ENCODE measurements at places on chromosomes 13 and 19.

DNA sequence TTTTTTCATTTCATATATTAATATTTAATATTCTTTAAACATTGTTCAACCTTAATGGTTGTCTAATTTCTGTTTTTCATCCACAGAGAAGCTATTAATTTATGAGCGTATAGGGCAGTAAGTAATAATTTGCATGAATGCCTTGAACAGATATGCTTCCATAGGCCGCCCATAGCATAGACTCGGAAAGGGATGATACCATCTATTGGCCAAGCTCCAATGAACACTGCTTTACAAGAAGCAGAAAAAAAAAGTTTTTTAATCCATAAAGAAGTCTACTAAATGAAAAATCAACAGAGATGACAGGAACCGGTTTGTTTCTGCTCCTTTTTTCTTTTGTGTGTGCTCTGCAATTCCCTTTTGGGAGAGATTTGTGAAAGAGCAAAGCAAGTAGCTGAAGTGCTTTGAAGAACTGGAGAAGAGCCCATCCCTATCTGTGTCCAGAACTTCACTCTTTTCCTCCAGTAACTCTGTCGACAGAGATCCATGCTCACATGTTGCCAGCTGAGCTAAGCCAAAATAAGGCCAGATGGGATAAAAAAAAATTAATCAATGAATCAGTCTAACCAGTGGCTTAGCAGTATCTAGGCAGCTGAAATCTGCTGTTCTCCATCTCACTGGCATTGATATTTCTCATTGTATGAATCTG is 215.9 kb upstream of the SOX21 start:
- DNase-seq = no peak

DNA sequence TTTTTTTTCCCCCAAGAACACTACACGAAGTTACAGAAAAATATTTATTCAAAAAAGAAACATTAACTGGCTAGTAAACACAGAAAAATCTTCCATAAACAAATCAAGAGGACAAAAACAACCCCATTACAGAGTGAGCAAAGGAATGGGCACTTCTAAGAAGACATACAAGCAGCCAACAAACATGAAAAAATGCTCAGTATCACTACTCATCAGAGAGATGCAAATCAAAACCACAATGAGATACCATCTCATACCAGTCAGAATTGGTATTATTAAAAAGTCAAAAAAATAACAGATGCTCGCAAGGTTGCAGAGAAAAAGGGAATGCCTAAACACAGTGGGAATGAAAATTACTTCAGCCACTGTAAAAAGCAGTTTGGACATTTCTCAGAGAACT is 131.7 kb downstream of the UGGT2 start:
- no peak for DNase-seq

DNA sequence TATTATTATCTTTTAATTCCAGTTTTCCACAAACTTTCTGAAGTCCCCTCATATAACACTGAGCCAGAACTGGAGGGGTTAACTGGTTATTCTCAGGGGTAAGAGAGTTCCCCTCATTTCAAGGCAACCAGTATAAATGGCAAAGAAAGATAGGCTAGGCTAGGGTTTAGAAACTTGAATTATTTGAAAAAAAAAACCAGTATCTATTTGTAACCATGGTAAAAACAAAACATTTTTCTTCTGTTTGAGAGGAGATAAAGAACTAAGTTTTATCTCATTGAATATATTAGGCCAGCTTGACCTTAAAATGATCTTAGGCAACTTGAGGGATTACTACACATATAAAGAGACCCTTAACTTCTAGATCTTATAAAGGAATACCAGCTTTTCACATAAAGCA is 19.6 kb downstream of the SUPT20H start:
- DNase-seq = no peak

DNA sequence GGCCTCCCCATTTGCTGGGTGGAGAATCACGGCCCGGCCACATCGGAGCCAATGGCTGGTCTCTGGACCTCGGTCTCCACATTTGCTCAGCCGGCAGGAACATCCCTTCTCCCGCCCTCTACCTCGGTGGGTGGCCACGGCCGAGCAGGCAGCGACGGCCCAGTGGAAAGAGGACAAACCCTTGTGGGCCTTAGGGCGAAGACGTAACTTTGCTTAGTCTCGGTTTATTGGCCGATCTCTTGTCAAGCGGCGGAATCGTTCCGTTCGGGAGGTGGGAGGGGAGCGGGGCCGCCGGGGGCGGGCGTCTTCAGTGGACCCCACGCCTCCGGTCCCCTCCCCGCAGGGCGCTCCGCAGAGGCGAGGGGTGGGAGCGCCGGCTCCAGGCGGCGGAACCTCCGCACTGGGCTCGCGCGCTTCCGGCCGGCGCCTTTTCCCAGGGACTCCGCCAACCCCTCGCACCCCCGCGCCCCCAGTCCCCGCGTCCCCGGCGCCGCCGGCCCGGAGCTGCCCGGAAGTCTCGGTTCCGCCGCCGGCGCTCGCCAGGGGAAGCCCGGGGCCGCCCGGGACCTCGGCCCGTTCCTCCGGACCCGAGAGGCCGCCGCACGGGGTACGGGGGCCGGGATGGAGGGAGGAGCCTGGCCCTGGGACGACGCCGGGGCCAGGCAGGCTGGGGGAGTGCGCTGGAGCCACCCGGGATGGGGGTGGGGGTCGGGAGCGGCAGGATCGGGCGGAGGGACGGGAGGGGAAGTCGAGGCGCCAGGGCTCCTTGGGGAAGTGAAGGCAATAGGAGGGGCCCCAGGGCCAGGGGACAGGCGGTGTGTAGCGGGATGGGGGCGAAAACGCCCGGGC is at the start of gene ZNF580:
ZNF580 (plus strand) TSS at position 426 of the 849 bp plus-strand sequence. CDS start 1,507 bp downstream, outside the sequence.
- peak; percentile 42 for DNase-seq

DNA sequence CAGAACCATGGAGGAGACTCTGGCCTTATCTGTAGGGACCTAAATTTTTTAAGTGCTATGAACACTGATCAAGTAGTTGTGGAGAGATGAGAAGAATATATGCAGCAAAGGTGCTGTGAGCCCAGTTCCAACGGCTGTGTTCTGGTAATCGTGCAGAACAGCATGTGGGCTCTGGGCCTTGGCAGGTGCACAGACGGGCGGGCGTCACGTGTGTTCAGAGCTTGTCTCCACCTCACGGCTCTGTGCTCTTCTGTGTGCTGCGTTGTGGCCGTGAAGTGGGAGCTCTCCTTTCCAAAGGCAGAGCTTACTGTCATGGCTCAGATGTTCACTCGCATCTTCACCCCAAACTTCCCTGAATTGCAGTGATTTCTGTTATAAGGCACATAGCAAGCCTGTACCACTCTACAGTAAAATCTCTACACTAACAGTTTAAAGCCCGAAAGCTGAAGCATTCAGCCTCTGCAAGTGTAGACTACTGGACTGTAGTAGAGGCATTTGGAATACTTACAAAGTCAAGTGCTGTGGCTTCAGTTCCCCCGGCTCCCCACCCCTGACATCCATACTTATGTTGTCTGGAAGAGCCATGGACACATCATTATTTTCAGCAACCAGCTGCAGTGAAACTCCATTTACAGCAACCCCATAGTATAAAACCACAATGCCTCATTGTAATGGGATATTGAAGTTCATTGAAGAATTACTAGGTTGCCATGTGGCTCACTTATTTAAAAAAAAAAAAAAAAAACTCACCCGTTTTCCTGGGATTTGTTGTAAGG is 27.5 kb upstream of the TEX29 start:
- DNase-seq = no peak

DNA sequence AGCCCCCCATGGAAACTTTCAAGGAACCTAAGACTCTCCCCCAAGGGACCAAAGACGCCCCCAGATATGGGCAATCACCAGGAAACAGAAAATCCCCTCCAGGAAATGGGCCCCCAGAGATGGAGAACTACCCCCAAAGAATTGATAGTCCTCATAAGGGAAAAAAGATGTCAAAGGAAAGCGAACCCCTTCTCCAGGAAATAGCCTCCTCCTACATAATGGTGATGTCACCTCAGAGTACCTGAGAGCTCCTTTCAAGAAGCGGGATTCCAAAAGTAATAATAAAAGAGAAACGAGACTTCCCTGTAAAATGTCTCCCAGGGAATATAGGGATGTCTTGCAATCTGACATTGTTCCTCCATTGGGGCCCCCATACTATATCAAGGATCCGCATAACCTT is 1.1 kb downstream of the CDKN2D start:
- no peak for DNase-seq

DNA sequence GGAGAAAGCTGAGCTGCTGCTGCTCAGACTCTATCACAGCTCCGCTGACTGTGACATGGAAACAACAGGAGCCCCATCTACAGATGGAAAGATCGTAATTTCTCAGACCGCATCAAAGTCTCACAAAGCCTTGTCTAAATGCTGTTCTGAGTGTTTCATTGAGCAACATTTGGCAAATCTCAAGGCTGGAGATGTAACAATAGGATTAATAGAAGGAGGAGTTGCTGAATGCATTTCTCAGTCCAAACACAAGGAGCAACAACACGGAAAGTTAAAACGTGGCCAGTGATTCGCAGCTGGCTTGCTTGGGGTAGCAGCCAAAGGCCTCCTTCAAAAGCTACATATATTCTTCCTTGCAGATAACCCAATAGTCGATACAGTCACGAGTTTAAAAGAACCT is 55.7 kb downstream of the MRPL57 start:
- no peak for DNase-seq

GRCh38 chr13:77898097-77898496 is 20.5 kb downstream of the EDNRB start:
- DNase-seq = no peak

DNA sequence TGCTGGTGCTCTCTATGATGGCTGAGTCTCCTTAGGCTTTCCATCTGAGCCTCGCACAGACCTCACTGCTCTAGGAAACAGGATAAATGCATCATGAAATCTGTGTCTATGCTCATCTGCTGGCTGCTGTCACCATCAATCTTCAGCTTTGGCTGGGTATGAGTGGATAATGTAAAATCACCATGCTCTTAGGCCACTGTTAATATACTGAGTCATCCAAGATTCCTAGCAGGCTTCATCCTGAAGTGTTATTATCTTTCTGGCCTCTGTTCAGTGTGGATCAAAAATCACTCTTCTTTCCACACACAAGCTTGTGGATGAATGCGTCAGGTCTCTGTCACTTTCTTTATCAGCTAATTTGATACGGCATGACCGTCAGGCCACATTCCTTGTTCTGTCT is 317.4 kb downstream of the NALCN start:
- no peak for DNase-seq

DNA sequence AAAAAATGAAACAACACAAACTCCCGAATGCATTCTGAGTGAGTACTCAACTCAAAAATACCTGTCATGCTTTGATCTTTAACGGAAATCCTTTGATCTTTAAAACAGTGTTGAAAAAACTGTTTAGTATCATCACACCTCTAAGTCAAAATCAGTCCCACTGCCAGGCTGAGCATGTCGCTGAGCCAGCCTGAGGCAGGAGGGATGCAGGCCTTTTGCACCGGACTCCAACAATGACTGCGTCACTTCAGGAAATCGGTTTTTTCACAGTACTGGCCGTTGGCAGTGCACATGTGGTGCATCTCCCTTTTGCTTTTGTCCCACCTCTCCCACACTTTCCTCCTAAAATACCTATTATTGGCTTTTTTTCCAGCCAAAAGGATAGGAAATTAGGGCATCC is 78.2 kb downstream of the SHISA2 start:
- DNase-seq = no peak

DNA sequence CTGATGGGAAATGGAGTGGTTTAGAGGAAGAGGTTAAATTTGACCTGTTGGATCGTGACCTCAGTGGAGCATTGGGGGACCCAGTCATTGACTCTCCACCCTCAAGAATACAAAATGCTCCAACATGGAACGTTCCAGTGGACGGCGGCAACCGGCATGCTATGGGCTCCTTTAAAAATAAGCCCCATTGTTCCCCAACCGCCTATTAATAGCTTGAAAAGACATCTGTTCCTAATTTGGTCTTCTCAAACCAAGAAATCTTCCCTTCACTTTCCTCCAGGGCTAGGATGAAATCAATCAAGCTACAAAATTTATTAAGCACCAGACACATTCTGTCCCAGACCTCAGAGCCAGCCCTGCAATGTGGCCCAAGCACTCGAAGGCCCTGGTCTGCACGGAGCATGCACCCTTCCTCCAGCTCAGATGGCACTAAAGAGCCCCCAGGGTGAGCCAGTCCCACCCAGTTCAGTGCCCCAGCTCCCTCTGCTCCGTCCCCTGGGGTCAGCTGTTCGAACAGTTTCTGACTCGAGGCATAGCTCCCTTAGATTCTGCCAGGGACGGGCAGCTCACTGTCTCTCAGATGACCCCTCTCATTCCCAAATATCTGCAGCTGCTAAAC is 22.5 kb upstream of the VSTM2B start:
- DNase-seq = no peak

DNA sequence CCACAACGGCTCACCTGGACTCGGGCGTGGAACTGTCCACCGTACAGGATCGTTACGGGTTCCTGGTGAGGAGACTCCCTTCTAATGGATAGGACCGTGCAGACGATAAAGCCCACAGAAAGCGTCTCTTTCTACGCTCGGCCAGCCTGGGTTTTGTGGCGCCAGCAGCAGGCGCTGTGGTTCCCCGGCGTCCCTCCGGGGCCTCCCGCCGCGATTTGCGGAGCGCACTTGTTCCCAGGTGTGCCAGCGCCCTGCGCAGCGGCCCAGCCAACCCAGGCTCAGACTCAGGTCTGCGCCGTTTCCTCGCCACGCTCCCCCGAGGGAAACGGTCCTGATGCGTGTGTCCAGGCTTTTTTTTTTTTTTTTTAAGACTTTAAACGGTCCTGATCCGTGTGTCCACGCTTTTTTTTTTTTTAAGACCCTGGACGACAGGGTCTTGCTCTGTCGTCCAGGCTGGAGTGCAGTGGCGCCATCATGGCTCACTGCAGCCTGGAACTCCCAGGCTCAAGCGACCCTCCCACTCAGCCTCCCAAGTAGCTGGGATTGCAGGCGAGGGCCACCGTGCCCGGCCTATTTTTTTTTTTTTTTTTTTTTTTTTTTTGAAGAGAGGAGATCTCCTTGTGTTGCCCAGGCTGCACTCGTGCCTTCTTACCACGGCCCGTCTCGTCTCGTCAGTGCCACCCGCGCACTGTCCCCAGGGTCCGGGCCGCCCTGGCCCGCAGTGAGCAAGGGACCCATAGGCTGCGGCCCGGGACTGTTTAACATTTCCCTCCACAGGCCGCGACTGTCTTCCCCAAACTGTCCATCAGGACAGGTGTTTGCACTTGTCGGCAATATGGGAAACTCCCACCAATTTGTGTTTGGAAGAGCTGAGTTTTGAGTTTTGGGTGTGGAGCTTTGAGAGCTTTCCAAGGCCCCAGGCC is 23.8 kb downstream of the GJA3 start:
- DNase-seq = no peak

- no peak for DNase-seq
Observed at GRCh38 chr13:32878163-32878562, 138.1 kb upstream of the KL start.

DNA sequence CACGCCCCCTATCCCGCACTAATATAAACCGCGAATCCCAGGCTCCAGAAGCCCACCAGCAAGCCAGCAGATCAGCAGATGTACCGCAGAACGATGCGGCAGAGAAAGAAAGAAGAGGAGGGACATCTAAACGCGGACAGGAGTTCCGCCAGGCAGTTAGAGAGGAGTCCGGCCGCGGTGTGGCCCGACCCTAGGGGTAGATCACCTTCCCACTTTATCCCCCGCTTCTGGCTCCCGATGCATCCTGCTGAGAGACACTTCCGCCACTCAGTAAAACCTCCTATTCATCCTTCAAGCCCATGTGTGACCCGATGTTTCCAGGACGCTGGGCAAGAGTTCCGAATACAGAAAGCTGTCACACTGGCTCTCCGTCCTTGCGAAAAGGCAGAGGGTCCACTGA is 1046.8 kb downstream of the SLITRK5 start:
- DNase-seq = no peak

- DNase-seq = no peak
Observed at GRCh38 chr19:54444737-54445136, 4.3 kb upstream of the LENG8 start.
